ENCODE measurements at places on chromosomes 6 and 20. TPM values are rescaled to one million over a fixed set of nuclear protein-coding genes. Genes with fewer than 3 reads are reported as not detected.

The TPX2 gene
- total RNA-seq: 86.1 TPM

The LYRM2 gene
- total RNA-seq: 27.6 TPM

The SLC32A1 gene
- total RNA-seq: under 0.01 TPM

The ZBTB46 gene
- total RNA-seq: 4.8 TPM

The CLDN20 gene
- total RNA-seq: not detected

The AVP gene
- total RNA-seq: not detected

The KCNS1 gene
- total RNA-seq: 0.58 TPM

The DAAM2 gene
- 36.9 TPM for total RNA-seq

The OR2W1 gene
- total RNA-seq: not detected

The ANKEF1 gene
- total RNA-seq: 0.96 TPM

The NHLRC1 gene
- 2.1 TPM for total RNA-seq

The NR2E1 gene
- not detected for total RNA-seq

The CDH22 gene
- total RNA-seq: not detected

The SLC18B1 gene
- total RNA-seq: 6.8 TPM

The FAM217A gene
- not detected for total RNA-seq

The MUC21 gene
- not detected for total RNA-seq

The OLIG3 gene
- total RNA-seq: not detected

The TRIM10 gene
- under 0.01 TPM for total RNA-seq

The DACT2 gene
- 2.7 TPM for total RNA-seq

The KCNQ2 gene
- total RNA-seq: 0.19 TPM

The TTLL9 gene
- total RNA-seq: not detected

The GTSF1L gene
- not detected for total RNA-seq

The C20orf204 gene
- total RNA-seq: 0.77 TPM

The KHDC1L gene
- total RNA-seq: not detected
